Activated CD4-positive, alpha-beta T cell treated with anti-CD3 and anti-CD28 coated beads for 1 hour (primary cell): ENCODE measurements at places on chromosomes 7 and 10.

- DNase-seq = no peak
Measured at GRCh38 chr10:11612021-11613001, 861 bp upstream of the USP6NL start.

DNA sequence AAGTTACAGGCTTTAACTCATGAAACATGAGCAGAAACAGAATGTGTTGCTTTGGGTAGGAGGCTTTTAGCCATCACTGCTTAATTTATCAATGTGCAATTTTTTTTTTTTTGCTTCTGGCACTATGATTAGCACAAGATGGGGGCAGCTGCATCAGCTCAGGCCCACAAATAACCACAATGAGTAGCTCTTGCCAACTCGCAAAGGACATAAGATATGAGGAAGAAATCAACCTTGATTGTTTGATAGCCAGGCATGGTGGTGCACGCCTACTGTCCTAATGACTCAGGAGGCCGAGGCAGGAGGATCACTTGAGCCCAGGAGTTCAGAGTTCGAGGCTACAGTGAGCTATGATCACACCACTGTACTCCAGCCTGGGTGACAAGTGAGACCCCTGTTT is 12.3 kb downstream of the NOD1 start:
- no peak for DNase-seq

DNA sequence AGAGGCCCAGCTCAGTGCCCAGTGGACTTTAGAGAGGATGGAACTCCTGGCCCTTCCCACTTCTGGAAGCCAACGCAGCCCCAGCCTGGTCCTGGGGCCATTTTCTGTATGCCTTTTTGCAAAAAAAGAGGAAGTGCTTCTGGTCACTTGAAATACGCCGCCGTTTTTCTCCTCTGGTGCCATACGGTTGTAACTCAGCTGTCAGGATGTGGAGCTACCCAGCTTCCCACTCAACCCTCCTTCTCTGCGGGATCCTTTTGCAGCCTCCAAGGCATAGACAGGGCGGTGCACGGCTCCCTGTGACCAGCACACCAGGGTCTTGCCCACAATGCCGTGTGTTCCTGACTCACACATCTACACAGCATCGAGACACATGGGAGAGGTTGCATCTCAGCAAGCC is 369.6 kb downstream of the TCERG1L start:
- DNase-seq = no peak

DNA sequence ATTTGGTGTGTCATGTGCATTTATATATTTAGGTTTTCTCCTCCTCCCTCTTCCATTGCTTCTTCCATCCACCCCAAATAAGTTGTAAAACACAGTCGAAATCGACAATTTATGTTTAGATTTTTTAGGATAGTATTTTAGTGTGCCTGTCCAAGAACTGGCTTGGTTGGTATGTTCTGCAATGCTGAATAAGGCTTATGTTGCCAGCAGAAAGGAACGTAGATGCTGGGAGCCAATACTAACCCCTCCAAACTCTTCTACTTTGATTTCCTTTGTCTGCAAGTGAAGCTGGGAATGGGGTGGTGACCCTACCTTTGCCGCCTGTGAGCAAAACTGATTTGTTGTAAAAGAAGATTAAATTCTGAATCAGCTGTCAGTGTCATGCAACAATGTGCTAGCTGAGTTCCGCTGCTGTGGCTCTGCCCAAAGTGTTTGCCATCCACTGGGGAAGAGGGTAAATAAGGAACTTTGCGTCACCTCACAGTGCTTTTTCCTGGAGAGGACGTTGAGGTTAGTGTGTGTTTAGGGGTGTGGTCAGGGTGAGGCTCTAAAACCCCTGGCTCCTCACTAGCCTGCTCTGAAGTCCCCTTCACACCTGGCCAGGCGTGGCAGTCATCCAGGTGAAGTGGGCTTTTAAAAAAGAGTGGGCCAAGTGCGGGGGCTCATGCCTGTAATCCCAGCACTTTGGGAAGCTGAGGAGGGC is 44.4 kb downstream of the TACC2 start:
- DNase-seq = no peak

- DNase-seq = no peak
Measured at GRCh38 chr7:155880721-155881120, 68.5 kb upstream of the SHH start.

- peak; percentile 32 for DNase-seq
Measured at GRCh38 chr10:102796407-102797176, 40.6 kb downstream of the CYP17A1 start.

DNA sequence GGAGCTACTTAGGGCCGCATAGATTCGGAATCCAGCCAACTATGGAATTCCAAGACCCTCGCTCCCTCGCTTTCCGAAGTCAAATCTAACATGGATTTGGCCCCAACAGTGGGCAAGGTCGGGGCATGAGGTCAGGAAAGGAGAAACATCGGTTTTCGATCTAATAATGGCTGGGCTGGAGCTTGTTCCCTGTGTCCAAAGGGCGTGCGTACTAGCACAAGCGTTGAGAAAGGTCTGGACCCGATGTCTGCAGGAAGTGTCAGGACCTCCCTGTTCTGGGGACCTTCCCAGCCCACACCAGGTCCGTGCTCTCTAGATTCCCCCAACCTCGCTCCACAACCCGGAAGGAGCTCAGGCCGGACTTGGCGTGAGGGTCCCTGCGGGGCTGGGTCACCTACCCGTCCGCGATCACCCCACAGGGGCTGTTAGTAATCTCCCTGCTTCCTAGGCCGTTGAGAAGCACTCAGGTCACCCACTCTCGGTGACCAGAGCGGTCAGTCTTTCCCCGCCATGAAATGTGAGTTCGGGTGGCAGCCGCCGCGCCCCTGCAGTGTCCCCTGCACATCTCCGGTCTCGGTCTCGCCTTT is 4.8 kb downstream of the FEZF1 start:
- DNase-seq = no peak
